RPMI8226 (cell line): ENCODE measurements at places on chromosomes 7 and 10.

DNA sequence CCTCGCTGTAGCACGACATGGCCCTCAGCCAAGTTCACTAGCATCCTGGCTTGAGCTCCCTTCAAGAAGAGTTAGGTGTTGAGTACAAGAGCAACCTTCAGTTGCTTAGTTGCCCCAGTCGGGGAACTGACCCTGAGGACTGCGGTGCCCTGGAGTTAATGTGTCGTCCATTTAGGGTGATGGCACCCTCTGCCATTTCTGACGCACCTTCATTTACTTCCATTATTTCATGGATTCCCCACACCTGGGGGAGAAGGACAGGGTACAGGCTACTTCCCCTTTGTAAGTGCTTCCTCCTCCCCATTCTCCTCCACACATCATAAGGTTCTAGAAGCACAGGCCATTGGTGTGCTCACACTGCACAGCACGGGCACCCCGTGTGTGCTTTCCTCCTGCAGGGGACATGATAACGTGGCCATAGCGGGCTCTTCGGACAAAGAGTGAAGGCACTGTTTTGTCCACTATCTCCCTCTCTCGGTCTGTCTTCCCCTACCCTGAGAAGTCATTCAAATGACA, 1.8 kb downstream of the ALOX5 start:
- DNase-seq: no peak

GRCh38 chr7:38889079-38889478, 19.9 kb downstream of the VPS41 start:
- no peak for DNase-seq

DNA sequence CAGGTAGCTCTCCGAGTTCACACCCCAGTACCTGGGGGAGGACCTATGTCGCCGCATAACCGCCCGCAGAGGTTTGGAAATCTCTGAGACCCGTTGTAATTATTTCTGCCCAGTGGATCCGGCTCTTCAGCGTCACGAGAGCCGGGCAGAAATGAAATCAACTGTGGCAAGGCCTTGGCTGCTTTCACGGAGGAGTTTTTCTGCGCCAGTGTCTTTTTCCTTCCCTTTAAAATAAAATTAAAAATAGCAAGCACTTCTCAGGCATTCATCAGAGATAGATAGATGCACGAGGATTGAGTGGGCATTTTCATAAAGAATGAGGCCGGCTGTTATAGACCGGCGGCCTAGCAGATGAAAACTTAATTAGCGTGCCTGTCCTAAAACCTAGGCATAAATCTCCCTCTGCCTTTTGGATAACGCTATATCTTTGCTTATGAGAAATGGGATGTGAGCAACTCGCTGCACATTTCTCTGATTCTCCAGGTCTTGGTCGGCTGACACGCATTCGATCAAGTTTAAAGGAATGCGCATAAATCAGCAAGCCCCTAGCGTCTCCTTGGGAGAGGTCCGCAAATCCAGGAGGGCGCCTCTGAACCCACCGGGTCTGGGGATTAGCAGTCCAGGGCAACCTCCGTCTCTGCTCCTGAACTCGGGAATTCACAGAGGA, 6.4 kb downstream of the HOXA13 start:
- no peak for DNase-seq

DNA sequence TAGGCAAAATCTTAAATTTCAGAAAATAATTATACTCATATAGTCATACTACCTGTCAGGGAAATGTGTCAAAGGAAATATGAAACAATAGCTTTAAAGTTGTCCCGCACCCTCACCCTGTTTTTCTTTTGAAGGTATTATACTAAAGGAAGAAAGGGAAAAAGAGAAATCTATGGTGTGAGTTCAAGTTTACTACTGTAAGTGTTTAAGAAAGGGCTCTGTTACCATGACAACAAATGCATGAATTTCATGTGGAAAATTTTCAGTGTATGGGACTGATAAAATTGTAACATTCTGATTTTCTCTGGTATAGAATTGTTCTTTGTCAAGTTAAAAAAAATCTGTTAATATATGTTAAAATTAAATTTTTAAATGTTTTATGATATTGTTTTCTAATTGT, 229.8 kb downstream of the ADK start:
- no peak for DNase-seq

DNA sequence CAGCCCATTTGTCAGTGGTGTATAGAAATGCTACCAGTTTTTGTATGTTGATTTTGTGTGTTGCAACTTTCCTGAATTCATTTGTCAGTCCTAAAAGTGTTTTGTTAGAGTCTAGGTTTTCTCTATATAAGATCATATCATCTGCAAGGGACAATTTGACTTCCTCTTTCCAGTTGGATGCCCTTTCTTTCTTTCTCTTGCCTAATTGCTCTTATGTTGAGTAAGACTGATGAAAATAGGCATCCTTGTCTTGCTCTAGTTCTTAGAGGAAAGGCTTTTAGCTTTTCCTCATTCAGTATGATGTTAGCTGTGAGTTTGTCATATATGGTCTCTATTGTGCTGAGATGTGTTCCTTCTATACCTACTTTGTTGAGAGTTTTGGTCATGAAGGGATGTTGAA, 161.7 kb upstream of the TPK1 start:
- DNase-seq: no peak

- no peak for DNase-seq
These were observed 80.2 kb upstream of the NEBL start for GRCh38 chr10:20977300-20977699.

GRCh38 chr10:71893920-71894319, 42.9 kb upstream of the PSAP start:
- no peak for DNase-seq

DNA sequence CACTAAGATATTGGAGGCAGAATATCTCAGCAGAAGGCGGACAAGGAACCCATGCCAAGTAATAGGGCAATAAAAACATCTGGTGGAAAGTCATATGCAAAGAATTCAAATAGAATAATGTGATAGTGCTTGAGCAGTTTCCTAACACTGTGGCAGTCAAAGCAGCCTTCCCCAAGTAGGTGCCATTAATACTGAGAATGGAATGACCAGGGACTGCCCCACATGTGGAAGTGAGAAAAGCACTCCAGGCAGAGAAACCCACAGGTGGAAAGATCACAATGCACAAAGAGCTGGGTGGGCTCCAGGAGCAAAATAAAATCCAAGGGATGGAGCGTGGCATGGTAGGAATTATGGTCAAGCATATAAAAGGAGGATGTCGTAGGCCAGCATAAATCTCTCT, 64.4 kb upstream of the NME8 start:
- DNase-seq: no peak

GRCh38 chr7:112167147-112167546, 39.1 kb downstream of the DOCK4 start:
- DNase-seq: no peak

- DNase-seq: peak; percentile 19
These were observed 46.1 kb upstream of the CACUL1 start for GRCh38 chr10:118800920-118801319.

DNA sequence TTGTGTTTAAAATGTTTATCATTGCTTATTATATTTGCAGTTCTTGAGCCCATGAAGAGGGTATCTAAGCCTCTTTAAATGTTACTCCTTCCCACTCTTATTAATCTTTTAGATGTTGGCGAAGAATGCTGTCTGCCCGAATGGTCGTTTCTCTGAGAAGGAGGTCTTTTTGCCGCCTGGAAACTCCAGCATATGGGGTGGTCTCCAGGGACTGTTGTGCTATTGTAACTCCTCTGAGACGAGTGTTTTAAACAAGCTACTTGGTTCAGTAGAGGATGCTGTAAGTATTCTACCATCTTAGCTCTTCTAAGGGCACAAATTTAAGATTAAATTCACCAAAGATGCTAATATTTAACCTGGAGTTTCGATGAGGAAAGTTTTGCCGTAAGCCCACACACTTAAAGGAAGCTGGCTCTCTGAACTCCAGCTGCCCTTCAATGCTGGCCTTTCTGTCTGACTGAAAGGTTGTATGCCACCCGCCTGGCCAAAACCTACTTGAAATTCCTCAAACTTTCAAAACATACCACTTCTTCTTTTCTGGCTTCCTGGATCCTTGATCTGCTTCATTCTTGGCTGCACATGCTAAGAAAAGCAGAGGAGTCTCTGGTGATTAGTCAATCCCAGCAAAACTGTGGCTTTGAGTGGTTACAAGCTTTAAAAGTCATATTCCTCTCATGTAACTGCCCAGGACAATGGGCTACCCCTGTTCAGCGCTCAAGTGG, 74.7 kb downstream of the ABCA13 start:
- no peak for DNase-seq

GRCh38 chr10:44325157-44325556, 59.7 kb downstream of the CXCL12 start:
- DNase-seq: no peak

DNA sequence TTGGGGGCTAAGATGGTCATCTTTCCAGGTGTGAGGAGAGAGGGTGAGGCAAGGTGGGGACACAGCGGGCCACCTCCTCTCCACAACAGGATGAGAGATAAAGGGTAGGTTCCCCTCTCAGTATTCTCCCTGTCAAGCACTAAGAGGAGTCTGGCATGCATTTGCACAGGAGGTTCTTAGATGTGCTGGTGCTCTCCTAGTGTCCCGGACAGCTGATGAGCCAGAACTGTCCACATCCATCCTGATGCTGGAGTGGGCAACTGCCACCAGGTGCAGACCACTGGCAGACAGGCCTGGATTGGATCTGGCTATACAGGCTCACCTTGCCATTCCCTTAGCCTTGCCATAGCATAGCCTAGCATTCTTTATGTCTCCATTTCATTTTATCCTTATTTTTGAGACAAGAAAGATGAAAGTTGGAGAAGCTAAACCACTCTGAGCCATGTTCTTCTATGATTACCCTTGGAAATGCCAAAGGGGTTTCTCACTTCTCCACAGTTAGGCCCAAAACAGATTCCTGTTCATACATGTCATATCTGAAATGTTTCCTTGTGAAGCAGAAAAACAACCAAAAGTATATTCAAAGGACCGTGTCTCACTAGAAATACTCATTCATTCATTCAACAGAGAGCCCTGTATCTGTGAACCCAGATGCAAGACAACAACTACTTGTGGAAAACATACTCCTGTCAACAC, 48.8 kb upstream of the ANTXRL start:
- DNase-seq: no peak

GRCh38 chr7:45171946-45172345, 14.4 kb downstream of the RAMP3 start:
- DNase-seq: no peak

- no peak for DNase-seq
These were observed 253.8 kb upstream of the INHBA start for GRCh38 chr7:41956705-41957104.

- DNase-seq: no peak
These were observed 55.4 kb downstream of the SLC37A3 start for GRCh38 chr7:140342727-140343514.

- DNase-seq: no peak
These were observed 30.1 kb downstream of the CNNM2 start for GRCh38 chr10:102948176-102948575.

GRCh38 chr7:47602272-47603004, 20.5 kb upstream of the TNS3 start:
- no peak for DNase-seq

GRCh38 chr7:46162609-46163008, 241.5 kb upstream of the IGFBP3 start:
- no peak for DNase-seq

DNA sequence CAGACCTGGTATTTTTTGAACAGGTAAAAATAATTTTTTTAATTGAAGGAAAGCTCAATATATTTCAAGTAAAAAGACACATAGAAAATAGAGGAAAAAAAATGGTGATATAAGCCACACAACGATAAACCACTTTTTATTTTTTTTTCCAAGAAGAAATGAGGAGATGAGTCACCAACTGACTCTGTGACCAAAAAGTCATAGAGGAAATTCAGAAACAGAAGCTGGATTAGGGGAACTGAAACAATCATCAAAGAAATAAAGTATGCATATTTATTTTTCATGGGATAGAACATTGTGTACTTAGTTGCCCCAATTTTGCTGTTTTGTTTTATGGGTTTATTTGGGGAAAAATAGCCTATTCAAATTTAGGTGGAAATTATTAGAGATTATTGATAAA, 176.8 kb upstream of the AGR3 start:
- DNase-seq: no peak
